NCI-H2081 (cell line): ENCODE measurements at places on chromosomes 1 and 21.

GRCh38 chr1:154599658-154600057 is 8.3 kb downstream of the ADAR start:
- no peak for DNase-seq

DNA sequence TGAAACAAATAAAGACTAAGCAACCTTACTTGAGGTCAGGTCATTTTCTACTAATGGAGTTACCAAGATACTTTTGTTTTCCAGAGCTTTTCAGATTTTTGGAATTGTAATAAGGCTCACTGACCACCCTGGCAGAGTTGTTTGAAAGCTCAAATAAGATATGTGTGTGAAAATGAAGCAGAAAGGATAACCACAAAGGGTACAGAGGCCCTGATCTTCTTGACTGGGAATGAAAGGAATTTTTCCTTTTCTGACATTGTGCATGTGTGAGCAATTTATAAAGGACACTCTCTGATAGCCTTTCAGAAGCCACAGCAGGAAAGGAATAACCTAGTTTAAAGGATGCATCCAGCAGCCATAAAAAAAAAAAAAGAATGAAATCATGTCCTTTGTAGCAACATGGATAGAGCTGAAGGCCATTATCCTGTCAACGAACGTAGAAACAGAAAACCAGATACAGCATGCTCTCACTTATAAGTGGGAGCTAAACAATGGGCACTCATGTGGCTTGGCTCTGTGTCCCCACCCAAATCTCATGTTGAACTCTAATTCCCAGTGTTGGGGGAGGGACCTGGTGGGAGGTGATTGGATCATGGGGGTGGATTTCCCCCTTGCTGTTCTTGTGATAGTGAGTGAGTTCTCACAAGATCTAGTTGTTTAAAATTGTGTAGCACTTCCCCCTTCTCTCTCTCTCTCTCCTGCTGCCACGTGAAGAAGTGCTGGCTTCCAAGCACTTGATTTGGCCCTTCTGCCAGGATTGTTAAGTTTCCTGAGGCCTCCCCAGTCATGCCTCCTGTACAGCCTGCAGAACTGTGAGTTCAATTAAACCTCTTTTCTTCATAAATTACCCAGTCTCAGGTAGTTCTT is 3.1 kb upstream of the SRP9 start:
- DNase-seq, result no peak

GRCh38 chr1:10813799-10814198 is 17.4 kb upstream of the CASZ1 start:
- DNase-seq, result no peak

DNA sequence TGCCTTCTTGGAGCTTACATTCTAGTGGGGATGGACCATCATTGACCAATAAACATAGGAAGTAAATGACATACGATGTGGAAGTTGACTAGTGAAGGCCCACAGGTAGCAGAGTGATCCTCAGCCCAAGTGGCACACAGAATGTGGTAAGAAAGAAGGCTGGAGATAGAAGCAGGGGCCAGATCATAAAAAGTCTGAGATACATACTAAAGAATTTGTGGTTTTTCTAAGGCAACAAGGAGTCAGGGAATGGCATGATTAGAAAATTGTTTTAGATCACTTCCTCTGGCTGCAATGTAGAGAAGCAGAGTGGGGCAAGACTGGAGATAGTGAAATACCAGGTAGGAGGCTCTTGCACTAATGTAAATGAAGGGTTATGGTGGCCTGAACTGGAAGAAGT is 154.0 kb downstream of the VPS13D start:
- no peak for DNase-seq

- DNase-seq, result no peak
These were observed 9.9 kb downstream of the IBA57 start for GRCh38 chr1:228175316-228176023.

- DNase-seq, result no peak
These were observed 70.9 kb downstream of the TCP10L start for GRCh38 chr21:32514275-32515055.

DNA sequence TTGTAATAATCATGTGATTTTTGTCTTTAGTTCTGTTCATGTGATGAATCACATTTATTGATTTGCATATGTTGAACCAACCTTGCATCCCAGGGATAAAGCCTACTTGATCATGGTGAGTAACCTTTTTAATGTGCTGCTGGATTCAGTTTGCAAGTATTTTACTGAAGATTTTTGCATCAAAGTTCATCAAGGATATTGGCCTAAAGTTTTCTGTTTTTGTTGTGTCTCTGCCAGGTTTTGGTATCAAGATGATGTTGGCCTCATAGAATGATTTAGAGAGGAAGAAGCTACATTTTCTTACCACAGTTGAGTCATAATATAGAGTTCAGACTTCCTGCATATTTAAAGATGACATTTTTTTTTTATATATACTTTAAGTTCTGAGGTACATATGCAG is 455.9 kb downstream of the PLPP3 start:
- DNase-seq, result no peak

- DNase-seq, result no peak
These were observed 38.0 kb downstream of the FMO4 start for GRCh38 chr1:171351961-171352360.

DNA sequence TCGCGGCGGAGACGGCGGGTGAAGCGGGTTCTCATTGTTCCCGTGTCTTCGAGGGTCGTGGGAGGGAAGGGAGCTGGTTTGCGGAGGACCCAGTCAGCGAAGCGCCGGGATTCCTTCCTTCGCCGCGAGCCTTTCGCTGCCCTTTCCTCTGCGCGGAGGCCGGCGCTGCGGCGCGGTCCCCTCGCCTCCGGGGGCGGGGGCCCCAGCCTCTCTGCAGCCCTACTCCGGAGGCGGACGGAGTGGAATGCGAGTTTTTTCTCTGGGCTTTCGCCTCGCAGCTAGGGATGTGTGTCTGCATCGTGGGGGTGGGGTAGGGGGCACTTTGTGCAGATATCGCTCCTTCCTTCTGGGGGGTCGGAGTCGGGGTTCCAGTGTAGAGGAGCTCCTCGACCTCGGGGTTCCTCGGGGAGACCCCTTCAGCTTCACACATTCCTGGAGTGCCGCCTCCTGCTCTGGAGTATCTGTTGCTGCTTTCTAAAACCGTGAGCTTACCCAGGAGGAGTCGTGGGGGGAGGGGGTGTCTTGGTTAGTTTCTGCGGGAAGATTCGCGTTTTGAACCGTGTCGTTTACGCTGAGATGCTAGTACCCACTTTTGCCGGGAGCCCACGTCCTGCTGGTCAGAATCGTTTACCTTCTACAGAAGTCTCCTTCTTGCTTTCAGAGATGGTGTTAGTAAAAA is 595 bp downstream of the RNF2 start:
- peak; percentile 50 for DNase-seq

GRCh38 chr1:189609167-189609566 is 868.5 kb downstream of the BRINP3 start:
- no peak for DNase-seq

DNA sequence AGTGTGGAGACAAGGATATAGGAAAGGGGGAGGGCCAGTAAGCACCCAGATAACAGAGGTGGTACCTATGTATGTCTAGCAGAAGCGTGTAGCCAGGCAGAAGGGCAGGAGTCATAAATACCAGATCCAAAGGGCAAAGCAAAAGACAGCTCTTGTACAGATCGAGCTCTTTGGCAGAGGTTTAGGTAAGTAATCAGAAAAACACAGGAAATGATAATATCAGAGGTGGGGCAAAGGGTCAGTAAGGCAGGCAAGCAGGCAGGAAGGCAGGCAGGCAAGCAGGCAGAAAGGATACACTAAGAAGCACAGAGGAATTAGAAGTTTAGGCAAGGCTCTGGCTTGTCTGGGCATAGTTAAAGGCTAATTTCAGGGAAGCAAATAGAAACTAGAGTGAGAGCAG is 22.7 kb upstream of the SLFNL1 start:
- no peak for DNase-seq

DNA sequence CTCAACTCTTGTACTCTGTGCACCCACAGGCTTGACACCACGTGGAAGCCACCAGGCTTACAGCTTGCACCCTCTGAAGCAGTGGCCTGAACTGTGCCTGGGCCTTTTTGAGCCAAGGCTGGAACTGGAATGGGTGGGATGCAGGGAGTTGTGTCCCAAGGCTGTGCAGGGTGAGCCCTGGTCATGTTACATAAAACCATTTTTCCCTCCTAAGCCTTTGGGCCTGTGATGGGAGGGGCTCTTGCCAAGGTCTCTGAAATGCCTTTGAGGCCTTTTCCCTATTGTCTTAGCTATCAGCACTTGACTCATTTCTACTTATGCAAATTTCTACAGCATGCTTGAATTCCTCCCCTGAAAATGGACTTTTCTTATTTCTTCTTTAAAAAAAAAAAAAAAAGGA is 14.1 kb downstream of the VN1R5 start:
- DNase-seq, result no peak

GRCh38 chr1:62800281-62800680 is 16.3 kb downstream of the ATG4C start:
- no peak for DNase-seq

DNA sequence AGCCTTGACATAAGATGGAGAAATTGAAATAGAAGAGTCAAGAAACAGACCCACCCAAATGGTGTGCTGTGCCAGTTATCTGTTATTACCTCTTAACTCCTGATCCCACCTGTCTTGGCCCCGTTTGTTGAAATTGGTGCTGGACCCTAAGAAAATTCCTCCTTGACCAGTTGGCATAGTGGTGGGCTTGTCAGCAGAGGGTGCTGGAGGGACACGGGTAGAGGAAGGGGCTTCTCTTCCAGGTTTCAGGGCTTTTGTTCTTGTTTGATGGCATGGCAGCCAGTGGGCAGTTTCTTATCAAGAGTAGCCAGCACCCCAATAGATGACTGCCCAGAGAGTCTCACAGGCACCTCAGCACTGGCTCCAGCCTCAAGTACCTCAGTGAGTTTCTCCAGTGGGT is 51.6 kb downstream of the PCBP3 start:
- no peak for DNase-seq

DNA sequence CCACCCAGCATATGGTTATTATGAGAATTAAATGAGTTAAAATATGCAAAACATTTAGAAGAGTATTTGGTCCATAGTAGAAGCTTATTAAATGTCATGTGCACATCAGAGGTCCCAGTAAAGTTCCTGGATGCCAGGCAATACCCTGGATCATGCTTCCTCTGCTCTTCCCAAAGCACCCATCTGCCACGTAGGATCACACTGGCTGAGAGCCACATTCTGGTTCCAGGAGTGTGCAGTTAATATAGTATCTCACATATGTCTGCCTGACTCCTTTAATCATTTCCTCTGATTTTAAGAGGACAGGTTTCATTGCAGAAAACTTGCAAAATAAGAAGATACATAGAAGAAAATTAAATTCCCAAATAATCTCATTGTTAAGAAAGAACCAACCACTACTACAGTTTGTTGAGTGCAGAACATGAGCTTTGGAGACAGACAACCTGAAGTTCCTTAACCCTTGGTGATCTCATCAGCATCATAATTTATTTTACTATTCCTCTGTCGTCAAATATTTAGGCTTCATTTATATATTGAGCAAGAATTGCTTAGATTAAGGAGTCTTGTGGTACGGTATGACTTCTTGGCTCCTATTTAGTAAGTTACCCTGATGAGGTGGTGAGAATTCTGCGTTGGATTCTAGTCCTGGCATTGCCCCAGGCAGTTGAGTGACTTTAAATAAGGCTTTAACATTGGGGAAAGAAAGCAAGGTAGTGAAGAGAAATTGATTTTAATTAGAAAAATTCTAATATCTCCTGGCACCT is 12.3 kb downstream of the SGIP1 start:
- DNase-seq, result no peak

DNA sequence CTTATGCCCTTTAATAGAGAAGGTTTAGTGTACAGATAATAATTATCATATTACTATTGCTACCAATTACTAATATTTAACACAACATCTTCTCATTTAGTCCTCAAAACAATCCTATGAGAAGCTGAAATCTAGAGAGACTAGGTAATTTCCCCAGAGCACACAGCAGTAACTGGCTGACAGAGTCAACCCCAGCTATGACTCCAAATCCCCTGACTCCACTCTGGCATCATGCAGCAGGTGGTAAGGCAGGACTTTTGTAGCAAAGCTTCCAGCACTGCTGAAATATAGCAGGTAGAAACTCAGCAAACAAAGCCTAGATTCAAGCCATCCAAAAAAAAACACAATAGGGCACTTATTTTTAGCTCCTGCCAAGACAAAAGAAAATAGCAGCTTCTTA is 79.3 kb upstream of the RGS2 start:
- DNase-seq, result no peak

DNA sequence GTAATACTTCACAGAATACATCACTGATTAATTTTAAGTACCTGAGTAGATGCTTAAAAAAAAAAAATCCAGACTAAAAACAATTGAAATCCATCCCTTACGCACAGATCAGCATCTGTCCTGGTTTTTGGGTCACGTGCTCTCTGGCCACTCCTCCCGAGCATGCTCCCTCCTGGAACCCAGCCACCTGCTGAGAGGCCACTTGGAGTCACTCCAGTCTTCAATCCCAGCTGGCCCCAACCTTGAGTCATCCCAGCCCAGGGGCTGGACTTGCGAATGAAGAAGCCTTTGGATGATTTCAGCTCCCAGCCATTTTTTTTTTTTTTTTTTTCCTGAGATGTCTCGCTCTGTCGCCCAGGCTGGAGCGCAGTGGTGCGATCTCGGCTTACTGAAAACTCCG is 8.9 kb downstream of the MAP1LC3C start:
- no peak for DNase-seq

DNA sequence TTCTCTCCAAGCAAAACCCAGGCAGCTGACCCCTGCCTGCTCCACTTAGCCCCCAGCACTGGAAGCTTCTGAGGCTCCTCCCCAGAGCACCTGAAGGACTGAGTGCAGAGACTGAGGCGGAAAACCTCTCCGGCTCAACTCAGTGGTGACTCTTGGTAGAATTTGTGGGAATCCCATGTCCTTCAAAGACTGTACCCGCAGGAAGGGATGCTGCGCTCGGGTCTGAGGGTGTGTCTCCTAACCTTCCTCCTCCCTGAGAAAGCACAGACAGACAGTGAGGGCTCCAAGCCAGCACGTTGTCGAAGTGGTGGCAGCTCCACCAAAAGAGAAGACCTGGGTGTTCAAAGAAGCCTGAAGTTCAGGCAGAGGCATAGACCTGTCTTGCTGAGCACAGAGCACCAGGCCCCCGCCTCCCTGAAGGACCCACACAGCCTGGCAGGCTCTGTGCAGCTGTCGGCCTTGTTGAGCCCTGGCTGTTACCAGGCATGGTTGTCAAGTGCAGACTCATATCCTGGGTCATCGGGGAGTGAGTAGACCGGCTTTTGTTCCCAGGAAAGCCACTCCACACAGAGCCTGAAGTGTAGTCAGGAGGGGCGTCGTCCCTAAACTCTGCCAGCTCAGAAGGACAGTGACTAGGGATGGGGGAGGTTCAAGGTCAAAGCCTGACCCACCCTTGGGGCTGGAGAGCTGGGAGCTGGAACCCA is 36.7 kb downstream of the CSMD2 start:
- no peak for DNase-seq

GRCh38 chr1:204975568-204976235 is 67.3 kb upstream of the CNTN2 start:
- peak; percentile 36 for DNase-seq

GRCh38 chr1:90716243-90716551 is 905 bp downstream of the BARHL2 start:
- DNase-seq, result no peak

GRCh38 chr1:8409606-8410005 is 91.7 kb downstream of the SLC45A1 start:
- no peak for DNase-seq

GRCh38 chr1:240575981-240576662 is 35.8 kb downstream of the GREM2 start:
- DNase-seq, result no peak
